WTC11 (cell line): ENCODE measurements at places on chromosomes 4 and X. TPM values are rescaled to one million over a fixed set of nuclear protein-coding genes. Genes with fewer than 3 reads are reported as not detected.

ZMAT1 gene
- 3.0 to 3.7 TPM (median 3.5 TPM) in 3 replicates for total RNA-seq

DNA sequence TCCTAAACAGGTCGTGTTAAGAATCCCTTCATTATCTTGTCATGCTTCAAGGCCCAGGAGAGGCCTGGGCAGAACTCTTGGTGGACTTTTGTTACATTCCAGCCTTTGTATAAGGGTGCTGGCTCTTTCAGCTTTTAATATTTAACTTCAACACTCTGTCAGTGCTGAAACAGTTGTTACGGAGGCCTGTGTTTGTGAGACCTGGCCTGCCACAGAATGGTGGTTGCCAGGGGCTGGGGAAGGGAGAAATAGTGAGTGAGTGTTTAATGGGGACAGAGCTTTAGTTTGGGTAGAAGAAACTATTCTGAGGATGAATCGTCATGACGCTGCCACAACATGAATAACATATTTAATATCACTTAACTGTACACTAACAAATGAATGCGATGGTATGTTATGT, 1027.6 kb upstream of the PRKX start:
- H3K27me3 ChIP-seq: no peaks in the 10 kb centered on the region; the same call in 1 of the 2 replicates
- H3K4me1 ChIP-seq: no peaks in the 10 kb centered on the region
- no peaks in the 10 kb centered on the region for H3K36me3 ChIP-seq
- H3K27ac ChIP-seq: peak overlapping the region; percentile 63; the same call in 1 of the 2 replicates
- DNase-seq: no peak

- DNase-seq: no peak
- no peak overlapping the region for H3K4me3 ChIP-seq
- H3K4me1 ChIP-seq: peaks cover 17% of the 10 kb centered on the region
- no peaks in the 10 kb centered on the region for H3K27me3 ChIP-seq
Observed at GRCh38 chr4:144174401-144175067, 34.0 kb upstream of the GYPA start.

GRCh38 chr4:56410247-56411062, 23.2 kb upstream of the AASDH start:
- no peaks in the 10 kb centered on the region for H3K27me3 ChIP-seq
- peak overlapping the region; percentile 58 for H3K4me3 ChIP-seq

- no peaks in the 10 kb centered on the region for H3K36me3 ChIP-seq
- DNase-seq: no peak
- H3K4me3 ChIP-seq: no peak overlapping the region
- no peaks in the 10 kb centered on the region for H3K4me1 ChIP-seq
Observed at GRCh38 chrX:116277351-116278225, 107.0 kb downstream of the AGTR2 start.
